GM18507 (cell line): ENCODE measurements at places on chromosomes 3 and 15.

- no peak for DNase-seq
Measured at GRCh38 chr3:100613721-100614390, 4.5 kb downstream of the ADGRG7 start.

DNA sequence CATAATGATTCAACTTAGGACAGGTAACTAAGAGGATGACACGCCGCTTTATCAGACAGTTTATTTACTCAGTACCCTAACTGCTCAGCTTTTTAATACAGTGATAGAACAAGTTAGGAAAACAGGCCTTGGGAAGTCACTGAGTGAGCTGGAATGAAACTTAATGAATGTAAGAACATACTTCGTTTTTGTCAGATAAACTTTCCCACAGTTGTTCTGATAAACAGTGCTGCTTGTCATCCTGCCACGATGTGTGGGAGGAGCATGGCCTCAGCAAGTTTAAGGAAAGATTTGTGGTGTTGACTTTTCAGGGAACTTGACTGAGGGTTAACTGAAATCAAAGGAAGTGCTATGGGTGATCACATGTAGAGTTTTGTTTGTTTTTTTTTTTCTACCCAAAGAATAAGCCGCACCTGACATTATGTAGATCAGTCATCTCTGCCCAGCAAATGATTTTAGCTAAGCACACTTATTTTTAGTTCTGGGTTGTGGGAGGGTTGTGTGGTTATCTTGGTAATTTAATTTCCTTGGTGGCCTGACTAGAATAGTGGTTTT, 5.6 kb upstream of the P2RY14 start:
- DNase-seq: no peak

- no peak for DNase-seq
Measured at GRCh38 chr3:160707187-160707794, 30.3 kb downstream of the ARL14 start.

DNA sequence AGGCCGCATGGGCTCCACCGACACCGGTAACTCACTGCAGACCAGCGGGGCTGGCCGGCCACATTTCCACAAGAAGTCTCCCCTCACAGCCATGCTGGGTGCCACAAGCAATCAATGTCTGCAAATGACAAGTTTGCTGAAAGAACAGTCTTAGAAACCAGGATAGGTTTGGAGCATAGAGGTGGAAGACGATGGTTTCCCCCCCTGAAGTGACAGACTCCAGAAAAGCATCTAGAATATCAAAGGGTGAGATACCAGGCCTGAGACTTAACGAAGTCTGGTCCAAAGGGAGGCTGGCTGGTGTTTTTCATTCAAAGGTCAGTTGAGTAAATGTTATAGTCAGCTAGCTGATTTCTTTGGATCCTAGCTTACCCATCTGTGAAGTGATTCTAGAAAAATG, 50.0 kb upstream of the WNT5A start:
- DNase-seq: no peak

GRCh38 chr3:171439996-171440395, 20.2 kb downstream of the TNIK start:
- DNase-seq: no peak

DNA sequence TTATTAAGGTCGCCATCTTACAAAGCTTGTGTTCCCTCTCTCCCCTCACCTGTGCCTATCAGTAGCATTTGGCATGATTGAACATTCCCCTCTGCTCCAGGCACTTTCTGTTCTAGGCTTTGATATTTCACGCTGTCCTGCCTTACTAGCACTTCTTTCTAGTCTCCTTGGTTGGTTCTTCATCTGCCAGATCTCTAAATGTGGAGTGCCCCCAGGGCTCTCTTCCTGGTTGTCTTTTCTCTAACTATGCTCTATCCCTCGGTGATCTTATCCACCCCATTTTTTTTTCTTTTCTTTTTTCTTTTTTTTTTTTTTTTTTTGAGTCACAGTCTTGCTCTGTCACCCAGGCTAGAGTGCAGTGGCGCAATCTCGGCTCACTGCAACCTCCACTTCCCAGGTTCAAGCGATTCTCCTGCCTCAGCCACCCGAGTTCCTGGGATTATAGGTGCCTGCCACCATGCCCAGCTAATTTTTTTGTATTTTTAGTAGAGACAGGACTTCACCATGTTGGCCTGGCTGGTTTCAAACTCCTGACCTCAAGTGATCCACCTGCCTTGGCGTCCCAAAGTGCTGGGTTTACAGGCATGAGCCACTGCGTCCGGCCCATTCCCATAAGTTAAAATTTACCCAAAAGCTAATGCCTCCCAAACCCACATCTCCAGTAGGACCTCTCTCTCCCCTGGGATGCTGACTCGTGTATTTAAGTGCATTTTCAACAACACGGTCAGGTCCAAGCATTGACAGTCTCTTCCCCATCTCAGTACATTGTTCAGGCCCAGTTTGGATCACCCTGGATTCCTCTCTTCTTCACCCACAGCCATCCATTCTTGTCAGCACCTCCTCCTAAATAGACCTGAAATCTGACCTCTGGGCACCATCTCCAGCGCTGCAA, 5.2 kb downstream of the NUSAP1 start:
- DNase-seq: no peak

DNA sequence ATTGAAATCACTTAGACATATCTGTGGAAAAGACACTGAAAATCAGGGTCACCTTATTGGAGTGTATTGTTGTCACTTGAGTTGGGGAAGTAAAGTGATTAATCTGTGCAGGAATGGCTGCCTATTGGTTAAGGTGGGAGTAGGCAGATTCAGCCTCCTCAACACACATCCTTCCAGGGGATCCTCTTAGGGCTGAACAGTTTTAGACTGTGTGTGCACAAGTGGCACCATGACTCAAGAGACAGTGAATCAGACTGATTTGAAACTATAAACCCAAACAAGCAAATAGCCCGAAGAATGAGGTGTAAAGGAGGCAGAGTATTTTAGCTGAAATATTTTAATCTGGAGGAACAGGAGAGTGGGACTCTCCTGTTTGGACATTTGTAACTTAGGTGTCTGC, 4.9 kb downstream of the ABHD17C start:
- no peak for DNase-seq

DNA sequence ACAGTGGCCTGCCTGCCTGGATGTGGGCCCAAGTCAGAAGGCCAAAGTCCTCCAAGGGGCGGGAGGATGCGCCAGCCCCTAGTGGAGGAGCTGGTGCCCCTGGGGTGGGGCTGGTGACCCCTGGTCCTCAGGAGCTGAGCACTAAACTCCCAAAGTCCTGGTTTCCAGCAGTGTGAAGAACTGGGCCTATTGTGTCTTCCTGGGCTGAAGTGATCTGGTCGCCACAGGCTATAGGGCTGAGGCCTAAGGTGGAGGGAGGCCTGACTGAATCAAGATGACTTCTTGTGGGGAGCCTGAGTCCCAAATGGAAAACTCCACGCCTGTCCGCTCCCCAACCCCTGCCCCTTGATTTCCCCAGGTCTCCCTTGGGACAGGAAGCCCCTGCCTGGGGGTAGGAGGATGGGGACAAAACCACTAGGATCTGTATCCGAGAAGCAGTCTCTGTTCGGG, 753 bp upstream of the FES start:
- DNase-seq: no peak
